ENCODE measurements at places on chromosomes 16 and 17.

DNA sequence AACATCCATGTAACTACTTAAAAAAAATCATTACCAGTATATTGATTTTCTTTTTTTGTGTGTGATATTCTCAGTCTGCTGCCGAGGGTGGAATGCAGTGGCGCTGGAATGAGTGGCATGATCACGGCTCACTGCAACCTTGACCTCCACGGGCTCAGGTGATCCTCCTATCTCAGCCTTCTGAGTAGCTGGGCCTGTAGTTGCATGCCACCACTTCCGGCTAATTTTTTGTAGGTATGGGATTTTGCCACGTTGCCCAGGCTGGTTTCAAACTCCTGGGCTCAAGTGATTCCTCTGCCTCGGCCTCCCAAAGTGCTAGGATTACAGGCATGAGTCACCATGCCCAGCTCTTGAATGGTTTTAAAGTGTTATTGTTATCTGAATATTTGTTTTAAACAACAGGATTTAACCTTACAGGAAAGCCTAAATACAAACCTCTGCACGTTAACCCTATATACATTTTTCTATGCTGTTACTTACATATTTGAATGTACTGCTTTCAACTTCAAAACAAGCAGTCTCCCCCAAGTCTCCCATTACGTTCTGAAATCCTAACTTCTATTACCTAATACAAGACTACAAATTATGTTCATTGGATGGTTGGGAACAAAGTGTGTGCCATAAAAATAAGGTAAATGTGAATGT lies 61.7 kb downstream of the KPNA2 start:
- no peak for DNase-seq

- DNase-seq, result no peak
These were observed 6.0 kb upstream of the CDC6 start for GRCh38 chr17:40281663-40282062.

DNA sequence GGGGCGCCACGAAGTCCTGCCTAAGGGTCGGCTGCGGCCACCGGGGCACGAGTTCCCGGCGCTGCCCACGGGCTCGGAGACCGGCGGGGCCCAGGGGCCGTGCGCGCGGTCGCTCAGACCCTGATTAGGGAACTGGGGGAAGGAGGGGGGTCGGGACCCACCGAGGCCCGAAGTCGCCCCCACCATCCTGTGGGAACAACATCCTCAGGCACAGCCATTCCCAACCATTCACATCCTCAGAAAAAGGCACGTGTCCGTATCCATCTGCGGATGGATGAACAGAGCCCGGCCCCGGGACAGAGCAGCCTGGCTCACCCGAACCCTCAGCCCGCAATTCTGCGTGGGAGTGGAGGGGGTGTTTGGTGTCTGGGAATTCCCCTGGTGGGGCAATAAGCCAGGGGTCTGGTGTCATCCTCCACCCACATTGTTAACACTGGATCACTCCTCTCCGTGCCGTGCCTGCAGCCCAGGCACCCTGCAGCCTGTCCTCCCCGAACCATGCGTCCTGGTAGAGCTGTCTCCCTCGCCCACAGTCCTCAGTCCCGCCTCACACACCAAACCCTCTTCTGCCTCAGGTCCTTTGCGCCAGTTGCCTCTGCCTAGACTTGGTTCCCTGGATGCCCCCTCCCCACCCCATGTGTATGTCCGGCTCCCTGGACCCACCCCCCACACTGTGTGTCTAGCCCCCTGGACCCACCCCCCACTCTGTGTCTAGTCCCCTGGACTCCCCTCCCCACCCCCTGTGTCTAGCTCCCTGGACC lies 789 bp upstream of the CCDC57 start:
- peak; percentile 81 for DNase-seq

- DNase-seq, result no peak
These were observed 88.5 kb upstream of the TOB1 start for GRCh38 chr17:50954641-50955121.

DNA sequence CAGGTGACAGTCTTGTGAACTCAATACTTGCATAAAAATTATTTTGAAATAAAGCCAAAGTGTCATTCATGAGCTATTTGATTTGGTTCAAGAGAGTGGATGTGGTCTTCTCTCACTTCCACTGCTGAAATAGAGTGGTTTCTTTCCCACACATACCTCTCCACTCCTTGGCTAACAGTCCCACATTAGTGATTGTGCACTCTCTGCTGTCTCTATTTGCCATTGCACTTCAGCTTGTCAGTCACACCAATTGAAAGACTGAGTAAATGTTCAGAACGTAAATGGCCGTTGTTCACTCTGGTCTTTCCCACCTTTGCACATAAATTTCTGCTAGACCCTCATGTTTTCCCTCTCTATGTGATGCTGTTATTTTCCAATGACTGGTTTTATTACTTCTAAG lies 197.5 kb downstream of the FTO start:
- DNase-seq, result no peak

DNA sequence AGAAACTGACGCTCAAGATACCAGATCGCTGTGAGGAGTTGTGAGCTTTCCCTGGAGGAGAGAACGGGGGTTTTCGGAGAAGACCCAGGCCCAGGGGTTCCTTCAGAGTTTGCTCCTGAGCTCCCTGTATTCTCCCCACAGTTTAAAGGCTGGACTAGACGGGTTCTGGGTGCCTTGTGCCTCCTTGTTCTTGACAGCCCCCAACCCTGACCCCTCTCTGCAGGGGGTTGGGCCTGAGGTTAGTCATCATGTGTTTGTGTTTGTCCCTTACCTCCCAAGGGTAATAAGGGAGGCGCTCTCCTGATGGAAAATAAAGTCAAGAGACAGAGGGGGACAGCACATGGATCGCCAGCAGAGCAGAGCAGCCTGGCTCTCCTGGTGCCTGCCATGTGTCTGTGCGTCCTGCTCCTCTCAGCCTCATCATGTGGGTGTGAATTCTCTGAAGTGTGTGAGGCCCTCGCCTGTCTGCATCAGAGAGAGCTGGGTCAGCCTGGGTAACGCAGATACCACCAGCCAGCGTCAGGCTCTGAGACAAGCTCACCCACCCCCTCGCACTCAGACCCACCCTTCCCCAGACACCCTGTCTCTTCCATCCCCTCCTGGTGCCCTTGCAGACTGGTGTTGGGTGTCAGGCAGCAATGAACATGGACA lies 8.7 kb downstream of the HEXIM2 start:
- DNase-seq, result no peak

DNA sequence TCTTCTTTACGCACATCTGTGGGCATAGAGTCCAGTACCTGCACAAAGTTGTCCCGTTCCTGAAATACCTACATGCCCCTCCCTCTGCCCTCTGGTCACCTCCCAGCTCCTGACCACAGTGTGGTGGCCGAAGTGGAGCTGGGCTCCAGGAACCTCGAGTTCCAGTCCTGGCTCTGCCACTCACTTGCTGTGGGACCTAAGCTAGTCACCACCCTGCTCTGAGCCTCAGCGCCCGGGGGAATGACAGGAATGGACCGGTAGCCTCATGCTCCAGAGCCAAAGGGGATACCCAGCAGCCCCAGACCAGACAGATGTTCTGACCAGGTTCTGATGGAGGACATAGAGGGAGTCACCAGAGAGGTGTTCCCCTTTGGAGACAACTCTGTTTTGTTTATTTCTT lies 26.7 kb upstream of the ITGA3 start:
- no peak for DNase-seq

- peak; percentile 83 for DNase-seq
These were observed 20.6 kb upstream of the SNTB2 start for GRCh38 chr16:69166221-69166833.

DNA sequence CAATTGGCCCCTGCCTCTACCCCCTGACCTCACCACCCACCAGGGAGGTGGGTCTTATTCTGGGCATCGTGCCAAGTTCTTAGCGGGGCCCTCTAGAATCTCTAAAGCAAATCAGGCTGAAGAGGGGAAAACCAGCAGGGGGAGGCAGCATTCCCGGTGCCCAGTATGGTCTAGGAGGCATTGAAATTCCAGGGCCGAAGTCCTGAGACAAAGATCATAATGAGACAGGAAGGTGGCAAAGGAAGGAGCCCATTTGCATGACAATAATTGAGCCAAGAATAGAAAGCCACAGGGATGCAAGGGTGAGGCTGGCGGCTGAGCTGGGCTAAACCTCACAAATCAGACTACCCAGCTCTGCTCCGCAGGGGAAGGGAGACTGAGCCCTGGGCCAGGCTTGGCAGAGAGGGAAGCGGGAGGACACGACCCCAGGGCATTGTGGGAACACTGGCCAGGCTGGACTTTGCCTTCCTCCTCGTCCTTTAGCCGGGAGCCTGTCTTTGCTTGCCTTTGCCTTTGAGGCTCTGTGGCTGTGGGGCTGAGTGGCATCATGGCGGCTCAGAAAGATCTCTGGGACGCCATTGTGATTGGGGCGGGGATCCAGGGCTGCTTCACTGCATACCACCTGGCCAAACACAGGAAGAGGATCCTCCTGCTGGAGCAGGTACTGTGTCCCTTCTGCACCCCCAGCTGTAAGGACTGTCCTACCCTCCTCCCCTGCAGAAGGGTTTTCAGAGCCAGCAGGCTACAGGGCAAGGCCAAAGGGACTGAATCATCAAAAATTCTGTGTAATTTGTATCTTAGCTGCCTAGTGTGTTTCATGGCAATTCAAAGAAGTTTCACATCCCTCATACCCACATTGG lies at the start of gene PIPOX:
PIPOX (plus strand) TSS at position 463 of the 860 bp plus-strand sequence; CDS start at position 548, 85 bp downstream.
- DNase-seq, result no peak

DNA sequence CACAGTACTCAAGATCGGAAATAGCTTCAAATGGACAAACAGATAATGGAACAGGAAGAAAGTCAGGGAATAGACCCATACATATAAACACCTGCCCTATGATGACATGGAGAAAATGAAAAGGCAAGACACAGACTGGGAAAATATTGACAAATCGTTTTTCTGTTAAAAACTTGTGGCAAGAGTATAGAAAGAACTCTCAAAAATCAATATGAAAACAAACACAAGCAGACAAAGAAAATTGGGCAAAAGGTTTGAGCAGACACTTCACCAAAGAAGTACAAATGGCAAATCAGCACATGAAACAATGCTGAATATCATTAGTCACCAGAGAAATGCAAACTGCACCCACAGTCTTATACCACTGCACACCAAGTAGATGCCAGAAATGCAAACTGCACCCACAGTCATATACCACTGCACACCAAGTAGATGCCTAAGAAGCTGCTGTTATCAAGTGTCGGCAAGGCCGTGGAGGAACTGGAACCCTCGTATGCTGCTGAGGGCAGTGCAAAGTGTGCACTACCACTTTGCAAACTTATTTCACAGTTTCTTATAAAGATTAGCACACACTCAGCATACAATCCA lies 123.5 kb upstream of the CHMP6 start:
- no peak for DNase-seq

- no peak for DNase-seq
These were observed 3.5 kb downstream of the KRT40 start for GRCh38 chr17:40980596-40980995.

DNA sequence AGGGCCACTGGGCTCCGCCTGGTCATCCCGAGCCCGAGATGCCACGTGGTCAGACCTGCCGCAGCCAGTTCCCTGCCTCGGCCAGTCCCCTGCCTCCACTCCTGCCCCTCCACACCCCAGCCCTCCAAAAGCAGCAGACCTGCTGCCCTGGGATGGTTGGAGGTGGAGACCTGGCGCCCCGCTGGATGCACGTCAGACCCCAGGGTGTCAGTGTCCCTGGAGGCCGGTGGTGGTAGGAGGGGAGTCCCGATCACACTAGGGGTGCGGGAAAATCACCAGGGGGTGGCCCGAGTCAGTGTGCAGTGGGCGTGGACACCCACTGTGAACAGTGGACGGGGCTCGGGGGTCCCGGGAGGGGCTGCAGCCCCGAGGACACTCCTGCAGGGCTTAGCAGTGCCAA lies 26.9 kb downstream of the TPSG1 start:
- no peak for DNase-seq

- no peak for DNase-seq
These were observed 2.9 kb upstream of the PGS1 start for GRCh38 chr17:78375401-78376151.

- no peak for DNase-seq
These were observed 339.8 kb downstream of the BCAS3 start for GRCh38 chr17:61017317-61018006.

GRCh38 chr17:82320956-82321927 lies 3.8 kb upstream of the CD7 start:
- DNase-seq, result peak; percentile 85

DNA sequence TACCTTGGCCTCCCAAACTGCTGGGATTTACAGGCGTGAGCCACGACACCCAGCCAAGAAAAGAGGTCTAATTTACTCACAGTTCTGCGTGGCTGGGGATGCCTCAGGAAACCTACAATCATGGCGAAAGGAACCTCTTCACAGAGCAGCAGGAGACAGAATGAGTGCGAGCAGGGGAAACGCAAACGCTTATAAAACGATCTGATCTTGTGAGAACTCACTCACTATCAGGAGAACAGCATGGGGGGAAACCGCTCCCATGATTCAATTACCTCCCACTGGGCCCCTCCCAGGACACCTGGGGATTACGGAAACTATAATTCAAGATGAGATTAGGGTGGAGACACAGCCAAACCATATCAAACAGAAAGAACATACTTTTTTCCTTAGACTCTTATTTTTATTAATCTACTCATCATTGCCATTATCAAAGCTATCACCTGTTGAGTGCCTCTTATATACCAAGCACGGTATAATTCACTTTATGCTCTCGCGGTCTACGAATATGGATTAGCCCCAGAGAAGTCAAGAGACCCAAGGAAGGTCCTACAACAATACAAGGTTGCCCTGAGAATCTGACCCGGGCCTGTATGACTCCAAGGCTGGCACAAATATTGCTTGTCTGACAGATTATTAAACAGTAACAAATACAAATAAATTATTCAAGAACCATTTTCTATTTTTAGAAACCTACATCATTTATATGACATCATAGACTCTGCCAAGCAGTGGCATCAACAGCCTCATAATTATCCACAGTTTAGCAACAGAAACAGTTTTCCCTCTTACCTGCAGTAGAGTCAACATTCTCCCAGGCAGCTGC lies 2.4 kb downstream of the POLR3K start:
- no peak for DNase-seq

DNA sequence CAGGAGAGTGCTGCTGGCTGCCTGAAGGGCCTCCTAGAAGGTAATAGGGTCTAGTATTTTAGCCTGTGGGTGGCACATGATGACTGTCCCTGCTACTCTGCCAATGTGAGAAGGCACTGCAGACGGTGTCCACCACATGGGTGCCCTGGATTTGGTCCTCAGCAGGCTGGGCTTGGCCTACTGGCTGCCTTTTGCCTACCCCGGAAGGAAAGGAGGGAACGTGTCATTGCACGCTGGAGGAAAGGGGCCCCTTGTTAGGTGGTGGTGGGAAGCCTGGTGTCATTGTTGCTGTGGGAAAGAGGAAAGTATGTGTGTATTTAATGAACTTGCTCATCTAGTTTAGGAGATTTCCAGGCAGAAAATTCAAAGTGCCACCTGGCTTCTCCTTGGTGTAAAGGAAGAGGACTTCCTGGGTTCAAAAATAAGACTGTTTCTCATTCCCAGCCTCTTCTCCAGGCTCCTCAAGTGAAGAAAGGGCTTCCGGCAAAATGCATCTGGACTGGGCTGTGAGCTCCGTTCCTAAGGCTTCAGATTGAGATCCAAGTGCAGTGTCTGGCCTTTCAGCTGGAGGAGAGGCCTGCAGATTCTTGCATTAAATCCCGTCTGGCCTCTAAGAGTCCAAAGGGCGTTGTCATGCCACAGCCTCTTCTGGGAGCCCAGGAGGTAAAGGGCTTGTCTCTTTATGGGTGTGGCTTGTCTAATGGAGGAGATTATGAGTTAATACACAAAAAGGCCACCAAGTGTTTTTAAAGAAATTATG lies 55.1 kb downstream of the RPTOR start:
- DNase-seq, result no peak

- DNase-seq, result peak; percentile 76
These were observed 13.7 kb downstream of the PITPNC1 start for GRCh38 chr17:67390646-67391361.

Data from stimulated activated CD8-positive, alpha-beta memory T cell treated with anti-CD3 and anti-CD28 coated beads, Interleukin-4, amount 100 ng/mL, for 48 hours (primary cell).